ENCODE measurements at places on chromosomes 11 and 22. TPM values are rescaled to one million over a fixed set of nuclear protein-coding genes. Genes with fewer than 3 reads are reported as not detected.

GRCh38 chr11:9662273-9662672 lies 1.6 kb upstream of the SWAP70 start:
- no peak for DNase-seq

GRCh38 chr22:19579880-19580279 lies 55.7 kb upstream of the CLDN5 start:
- no peak for DNase-seq

GRCh38 chr11:1750840-1751530 lies 590 bp upstream of the IFITM10 start:
- no peak for DNase-seq

- DNase-seq: no peak
These were observed 32.6 kb downstream of the USH1C start for GRCh38 chr11:17511571-17511970.

- no peak for DNase-seq
These were observed 925.4 kb downstream of the BRD1 start for GRCh38 chr22:48902001-48902869.

GRCh38 chr11:18775492-18776292 lies 15.9 kb downstream of the PTPN5 start:
- DNase-seq: peak; percentile 63

- no peak for DNase-seq
These were observed 1.9 kb upstream of the FKBP2 start for GRCh38 chr11:64238999-64239398.

DNA sequence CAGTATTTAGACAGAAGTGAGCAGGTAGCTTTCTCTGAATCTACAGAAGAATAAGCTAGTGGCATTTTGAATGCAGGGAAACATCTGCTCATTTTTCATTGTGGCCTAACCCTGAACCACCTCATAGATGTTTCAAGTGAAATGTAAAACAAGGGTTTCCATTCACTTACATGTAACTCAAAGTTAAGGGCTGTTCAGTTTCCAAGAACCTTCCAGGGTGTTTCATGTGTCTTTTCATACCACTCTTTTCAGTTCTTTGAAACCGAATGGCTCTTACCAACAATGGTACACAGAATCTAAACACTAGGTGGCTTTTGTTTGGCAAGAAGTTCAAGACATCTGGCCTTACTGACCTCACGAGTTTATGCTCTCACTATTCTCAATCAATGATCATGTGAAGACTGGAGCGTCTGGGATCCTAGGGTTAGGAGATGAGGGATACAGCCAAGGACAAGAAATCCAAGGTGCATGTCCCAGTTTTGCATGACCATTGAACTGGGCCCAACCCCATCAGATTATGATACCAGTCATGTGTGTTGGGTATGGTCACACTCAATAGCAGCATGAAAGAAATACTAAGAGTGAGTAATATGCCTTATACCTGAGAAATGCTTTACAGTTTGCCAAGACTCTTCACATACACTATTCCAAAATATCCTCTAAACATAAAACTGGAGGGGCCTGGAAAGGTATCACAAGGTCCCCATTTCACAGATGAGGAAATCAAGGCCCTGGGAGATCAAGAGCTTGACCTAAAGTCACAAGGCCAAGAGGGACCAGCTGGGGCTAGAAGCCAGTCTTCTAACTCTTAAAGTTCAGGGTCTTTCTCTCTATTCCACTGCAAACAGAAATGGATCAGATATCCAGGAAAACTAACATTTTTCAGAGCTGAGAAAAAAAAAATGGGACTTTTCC lies 92.7 kb downstream of the ETS1 start:
- no peak for DNase-seq

- peak; percentile 50 for DNase-seq
These were observed 59.6 kb upstream of the PAX6 start for GRCh38 chr11:31870609-31871309.

DNA sequence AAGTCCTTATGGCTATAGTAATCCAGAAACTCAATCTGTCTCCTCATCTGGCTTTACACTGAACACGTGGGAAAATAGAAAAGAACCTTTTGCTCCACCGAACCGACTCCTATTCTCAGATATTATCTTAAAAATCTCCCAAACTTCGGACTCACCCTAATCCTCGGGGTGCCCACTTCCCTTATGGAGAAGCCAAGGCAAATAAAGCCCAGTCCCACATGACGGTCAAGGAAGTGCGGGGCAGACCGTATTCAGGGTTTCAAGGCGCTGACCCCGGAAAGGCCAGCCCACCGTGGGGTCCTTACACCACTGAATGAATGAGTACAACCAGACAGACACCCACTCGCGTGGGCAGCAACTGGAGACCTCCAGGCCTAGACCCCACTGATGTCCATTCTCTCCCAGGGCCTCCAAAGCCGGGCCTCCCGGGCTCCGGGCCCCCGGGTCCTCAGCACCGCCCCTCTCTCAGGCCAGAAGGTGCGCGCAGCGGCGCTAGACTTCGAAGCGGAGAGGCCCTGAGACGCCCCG lies 489 bp downstream of the NUP98 start:
- DNase-seq: peak; percentile 73

- peak; percentile 94 for DNase-seq
These were observed 6.3 kb downstream of the CEND1 start for GRCh38 chr11:783581-784015.

DNA sequence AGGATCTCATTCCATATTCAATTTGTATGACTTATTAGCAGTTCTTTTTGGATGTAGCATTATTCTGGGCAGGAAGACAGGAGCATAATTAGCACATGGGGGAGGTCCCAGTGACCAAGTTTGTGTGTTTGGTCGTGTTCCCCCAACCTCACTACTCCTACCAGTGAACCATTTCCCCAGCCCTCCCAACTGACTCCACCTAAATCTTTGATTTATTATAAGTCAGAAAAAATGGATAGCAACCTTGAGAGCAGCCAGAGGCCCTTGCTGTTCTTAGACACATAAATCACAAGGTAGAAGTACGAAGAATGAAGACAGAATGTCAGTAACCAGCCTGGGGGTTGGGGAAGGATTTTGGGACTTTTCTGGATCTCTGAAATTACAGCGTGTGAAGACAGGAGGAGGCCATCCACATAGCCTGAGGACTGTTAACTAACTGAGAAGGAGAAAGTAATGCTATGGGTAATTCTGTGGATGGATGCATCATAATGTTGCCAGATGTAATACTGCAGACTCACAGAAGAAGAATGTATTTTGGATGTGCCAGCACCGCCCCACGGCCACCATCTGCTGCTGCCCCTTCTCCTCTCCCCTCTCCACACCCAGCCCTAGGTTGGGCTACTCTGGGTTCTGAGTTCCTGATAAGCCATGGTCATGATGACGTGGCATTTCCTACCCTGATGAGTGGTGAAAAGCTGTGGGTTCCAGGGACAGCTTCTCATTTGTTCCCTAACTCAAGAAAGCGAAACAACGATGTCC lies 124.3 kb upstream of the TTC12 start:
- peak; percentile 92 for DNase-seq

GRCh38 chr11:108825381-108825780 lies 160.5 kb downstream of the DDX10 start:
- DNase-seq: no peak

GRCh38 chr11:34512840-34513681 lies 533 bp downstream of the ELF5 start:
- DNase-seq: peak; percentile 72

GRCh38 chr11:11816511-11817314 lies 25.1 kb upstream of the USP47 start:
- DNase-seq: peak; percentile 40

- peak; percentile 59 for DNase-seq
These were observed 23.4 kb downstream of the KIAA1671 start for GRCh38 chr22:24975813-24976341.

DNA sequence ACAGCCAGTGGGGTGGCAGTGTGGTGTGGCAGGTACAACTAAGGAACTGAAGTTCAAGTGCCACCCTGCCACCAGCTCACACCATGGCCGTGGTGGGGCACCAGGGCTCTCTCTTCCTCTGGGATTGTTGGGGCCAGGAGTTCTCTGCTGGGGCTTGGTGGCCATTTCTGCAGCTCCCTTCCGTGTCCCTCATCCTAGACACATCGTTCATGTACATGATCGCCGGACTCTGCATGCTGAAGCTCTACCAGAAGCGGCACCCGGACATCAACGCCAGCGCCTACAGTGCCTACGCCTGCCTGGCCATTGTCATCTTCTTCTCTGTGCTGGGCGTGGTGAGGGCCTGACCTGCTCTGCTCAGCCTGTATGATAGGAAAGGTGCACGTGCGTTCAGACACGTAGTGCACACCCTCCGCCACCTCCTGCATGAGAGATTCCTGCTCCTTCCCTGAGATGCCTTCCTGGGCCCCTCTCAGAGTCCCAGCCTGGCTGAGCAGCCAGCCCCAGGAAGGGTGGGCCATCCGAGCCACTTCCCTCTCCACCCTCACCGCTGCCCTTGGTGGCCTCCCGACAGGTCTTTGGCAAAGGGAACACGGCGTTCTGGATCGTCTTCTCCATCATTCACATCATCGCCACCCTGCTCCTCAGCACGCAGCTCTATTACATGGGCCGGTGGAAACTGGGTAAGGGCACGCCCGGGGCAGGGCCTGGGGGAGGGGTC lies 7.3 kb upstream of the TAGLN start:
- DNase-seq: no peak

DNA sequence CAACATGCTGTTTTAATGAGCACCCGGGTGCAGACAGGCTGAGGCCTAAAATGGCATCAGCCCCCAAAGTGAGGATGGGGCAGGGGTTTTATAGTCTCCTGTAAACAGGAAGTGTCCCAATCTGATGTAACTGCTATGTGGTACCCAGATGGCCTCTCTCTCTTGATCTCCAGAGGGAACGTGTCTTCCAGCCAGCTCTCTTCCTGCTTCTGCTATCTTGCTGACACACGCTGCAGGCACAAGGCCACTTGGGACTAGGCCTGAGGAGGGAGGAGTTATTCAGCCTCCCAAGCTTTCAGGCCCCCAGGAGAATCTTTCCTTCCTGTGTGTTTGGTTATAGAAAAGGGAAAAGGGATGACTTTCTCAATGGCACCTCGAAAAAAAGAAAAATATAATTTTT lies 11.4 kb upstream of the VSTM5 start:
- peak; percentile 11 for DNase-seq

GRCh38 chr22:20833225-20833665 lies 25.4 kb downstream of the PI4KA start:
- DNase-seq: no peak

DNA sequence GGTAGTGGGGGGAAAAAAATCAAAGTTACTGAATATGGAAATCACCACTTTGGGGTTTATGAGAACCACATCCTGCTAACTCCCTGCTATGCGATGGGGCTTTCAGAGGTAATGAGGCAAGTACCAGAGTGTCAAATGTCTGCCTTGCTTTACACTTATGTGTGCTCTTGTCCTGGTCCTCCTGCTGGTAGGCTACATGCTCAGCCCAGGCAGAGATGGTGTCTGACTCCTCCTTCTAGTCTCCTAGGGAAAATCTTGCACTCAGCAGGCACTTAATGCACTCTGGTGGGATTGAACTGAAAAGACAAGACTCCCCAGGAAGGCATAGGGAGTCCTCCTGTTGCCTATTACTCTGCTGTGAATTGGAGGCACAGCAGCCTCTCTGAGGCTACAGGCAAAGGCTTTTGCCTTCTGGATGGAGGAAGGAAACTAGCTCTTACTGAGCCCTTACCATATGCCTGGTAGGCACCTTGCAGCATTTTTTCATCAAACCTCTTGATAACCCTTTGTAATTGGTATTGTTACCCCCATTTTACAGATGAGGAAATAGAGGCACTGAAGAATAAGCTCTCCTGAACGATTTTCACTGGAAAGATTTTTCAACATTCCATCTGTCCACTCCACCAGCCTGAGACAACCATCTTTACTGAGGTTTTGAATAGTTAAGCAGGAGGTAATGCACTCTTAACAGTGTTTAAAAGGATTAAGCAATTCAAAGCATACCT lies 132.1 kb upstream of the PAX6 start:
- DNase-seq: no peak

DNA sequence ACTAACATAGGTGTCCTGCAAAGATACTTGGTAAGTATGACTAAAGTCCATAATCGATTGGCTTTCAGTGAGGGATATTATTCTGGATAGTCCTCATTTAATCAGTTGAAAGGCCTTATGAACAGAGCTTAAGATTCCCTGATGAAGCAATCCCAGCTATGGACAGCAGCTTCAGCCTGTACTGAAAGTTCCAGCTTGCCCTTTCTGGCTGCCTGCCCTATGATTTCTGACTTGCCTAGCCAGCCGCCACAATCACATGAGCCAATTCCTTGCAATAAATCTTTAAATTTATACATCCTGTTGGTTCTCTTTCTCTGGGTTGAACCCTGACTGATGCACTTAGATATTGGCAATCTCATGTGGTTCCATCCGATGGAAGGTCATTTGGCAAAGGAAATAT lies 759.0 kb upstream of the API5 start:
- DNase-seq: no peak

GRCh38 chr11:74506823-74507222 lies 13.3 kb upstream of the LIPT2 start:
- no peak for DNase-seq

- no peak for DNase-seq
These were observed 27.4 kb upstream of the PANX2 start for GRCh38 chr22:50143096-50143495.

DNA sequence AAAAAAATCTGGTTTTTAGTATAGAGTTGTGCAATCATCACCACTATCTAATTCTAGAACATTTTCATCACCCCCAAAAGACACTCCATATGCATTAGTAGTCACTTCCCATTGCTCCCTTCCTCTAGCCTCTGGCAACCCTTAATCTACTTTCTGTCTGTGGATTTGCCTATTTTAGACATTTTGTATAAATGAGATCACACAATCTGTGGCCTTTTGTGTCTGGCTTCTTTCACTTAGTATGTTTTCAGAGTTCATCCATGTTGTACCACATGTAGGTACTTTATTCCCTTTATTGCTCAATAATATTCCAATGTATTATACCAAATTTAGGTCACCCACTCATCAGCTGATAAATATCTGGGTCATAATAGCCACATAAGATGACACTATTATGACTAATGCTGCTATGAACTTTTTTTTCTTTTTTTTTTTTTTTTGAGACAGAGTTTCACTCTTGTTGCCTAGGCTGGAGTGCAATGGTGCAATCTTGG lies 67.5 kb upstream of the SCUBE2 start:
- peak; percentile 90 for DNase-seq

The SYT8 gene
- total RNA-seq: not detected

The CCDC73 gene
- total RNA-seq: not detected

The SEPTIN5 gene
- total RNA-seq: 31.5 TPM

The PES1 gene
- total RNA-seq: 63.2 TPM

The OR8B3 gene
- not detected for total RNA-seq

The FLRT1 gene
- not detected for total RNA-seq

The MRGPRE gene
- total RNA-seq: not detected

The NRIP3 gene
- 12.0 TPM for total RNA-seq

The RBMXL2 gene
- total RNA-seq: not detected

The MRGPRX4 gene
- not detected for total RNA-seq

The SNX15 gene
- total RNA-seq: 17.5 TPM

The LRRN4CL gene
- 6.9 TPM for total RNA-seq

The DDTL gene
- not detected for total RNA-seq

The GDPD4 gene
- total RNA-seq: not detected

The KDM4D gene
- total RNA-seq: 1.4 TPM

The HBE1 gene
- total RNA-seq: not detected

The HEPHL1 gene
- not detected for total RNA-seq

Measured in GM23248 (cell line).